Esophagus muscularis mucosa (tissue), 4 donors: ENCODE measurements at places on chromosomes 6 and 20.

- no peak for DNase-seq
Observed at GRCh38 chr20:25574411-25574810, 10.9 kb downstream of the NINL start.

GRCh38 chr20:11502671-11503070, 415.0 kb upstream of the BTBD3 start:
- no peak for DNase-seq

- DNase-seq: no peak
Observed at GRCh38 chr6:47671777-47672176, 26.6 kb upstream of the ADGRF4 start.

DNA sequence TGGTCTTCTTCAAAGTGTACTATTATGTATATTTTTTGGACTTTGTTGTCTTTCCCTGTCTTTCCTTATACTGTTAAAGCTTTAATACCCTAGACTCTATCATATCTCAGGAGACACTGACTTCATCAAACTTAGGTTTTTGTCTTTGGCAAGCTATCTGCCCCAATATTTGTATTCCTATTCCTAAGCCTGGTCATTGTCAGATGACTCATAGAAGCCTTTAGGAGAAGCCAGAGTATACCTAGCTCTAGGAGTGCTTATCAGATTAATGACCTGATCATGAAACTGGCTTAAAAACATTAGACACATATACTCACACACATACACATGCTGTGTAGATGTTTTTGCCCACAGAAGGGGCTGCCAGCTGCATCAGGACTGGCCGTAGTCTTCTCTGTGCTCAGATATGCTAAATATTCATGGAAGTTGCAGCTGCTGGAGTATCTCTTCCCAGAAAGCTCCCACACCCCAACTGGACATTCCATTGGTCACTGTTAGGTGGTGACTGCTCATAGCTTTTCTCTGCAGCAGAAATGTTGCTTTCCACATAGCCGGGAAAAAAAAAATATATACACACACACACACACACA, 102.0 kb downstream of the ANKS1A start:
- no peak for DNase-seq

DNA sequence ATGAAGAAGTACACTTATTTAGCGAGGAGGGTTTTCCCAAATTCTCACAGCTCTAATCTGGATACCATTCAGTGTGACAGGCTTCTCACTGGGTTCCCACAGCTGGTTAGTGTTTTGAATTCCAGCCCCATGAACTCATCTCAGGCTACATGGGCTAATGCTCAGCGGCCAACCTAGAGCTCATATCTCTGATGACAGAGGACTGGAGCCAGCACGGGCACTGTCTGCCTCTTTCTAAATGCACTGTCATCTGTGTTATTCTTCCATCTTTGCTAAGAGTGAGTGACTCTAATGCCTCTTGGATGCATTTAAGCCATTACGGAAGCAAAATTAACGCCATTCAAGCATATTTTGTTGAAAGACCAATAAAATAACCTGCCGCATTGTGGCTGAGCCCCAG, 308.9 kb upstream of the JAG1 start:
- no peak for DNase-seq

DNA sequence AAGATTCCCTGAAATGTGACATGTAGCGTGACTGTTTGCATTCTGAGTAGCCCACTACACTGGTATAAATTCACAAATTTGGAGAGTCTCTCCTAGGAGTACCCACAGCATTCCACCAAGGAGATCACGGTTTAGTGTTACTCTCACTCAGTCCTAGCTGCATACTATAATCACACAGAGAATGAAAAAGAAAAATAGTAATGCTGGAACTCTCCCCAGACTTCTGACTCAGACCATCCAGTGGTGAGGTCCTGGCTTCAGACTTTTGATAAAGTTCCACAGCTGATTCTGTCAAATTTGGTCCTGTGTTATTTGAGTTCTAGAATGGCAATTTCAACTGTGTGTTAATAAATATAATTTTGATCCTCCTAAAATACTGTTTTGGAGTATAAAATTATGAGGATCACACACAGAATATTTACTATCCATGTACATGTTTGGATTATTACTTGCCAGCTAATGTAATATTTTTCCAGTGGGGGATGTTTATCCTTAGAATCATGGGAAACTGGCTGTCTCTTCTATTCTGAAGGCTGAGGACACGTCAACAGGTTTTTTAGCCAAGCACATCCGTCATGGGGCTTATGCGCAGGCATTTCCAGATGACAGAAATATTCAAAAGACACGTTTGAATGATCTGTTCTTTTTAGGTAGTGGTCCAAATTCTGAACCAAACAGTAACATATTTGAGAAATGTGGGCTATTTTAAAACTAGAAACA, 5.1 kb upstream of the KIAA0408 start:
- no peak for DNase-seq

GRCh38 chr6:3806169-3806922, 42.8 kb upstream of the FAM50B start:
- no peak for DNase-seq

DNA sequence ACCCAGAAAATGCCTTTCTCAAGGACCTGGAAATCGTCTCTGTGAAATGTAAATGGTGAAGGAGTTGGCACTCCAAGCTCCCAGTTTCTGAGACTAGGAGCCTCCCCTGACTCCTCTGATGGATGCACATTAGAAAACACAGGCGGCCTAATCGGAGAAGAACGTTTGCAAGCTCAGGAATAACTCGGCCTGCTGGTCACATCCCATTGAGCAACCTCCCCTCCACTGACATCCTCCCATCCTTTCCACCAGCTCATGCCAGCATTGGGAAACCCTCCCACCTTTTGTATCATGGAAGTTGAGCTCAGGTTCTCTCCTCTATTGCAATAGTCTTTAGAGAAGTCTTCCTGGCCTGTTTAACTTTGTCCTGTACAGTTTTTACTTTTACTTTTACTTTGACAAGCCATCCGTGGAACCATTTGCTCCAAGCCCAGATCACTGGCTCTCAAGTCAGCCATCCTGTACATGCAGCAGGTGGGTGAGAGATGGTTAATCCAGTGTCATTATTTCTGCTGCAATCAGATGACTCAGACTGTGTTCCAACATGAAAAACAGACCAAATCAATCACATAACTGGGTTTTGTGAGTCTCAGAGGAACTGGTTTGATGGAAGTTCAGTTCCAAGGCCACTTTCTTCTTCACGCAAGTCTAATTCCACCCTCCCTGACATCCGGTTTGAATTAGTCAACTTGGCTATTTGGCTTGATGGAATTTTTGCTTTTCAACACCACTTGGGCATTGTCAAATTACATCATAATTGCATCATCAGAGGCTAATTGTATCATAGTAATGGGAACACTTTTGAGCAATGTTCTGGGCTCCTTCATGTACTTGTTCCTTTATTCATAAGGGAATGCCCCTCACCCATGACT, 619.4 kb upstream of the CDH4 start:
- DNase-seq: no peak

DNA sequence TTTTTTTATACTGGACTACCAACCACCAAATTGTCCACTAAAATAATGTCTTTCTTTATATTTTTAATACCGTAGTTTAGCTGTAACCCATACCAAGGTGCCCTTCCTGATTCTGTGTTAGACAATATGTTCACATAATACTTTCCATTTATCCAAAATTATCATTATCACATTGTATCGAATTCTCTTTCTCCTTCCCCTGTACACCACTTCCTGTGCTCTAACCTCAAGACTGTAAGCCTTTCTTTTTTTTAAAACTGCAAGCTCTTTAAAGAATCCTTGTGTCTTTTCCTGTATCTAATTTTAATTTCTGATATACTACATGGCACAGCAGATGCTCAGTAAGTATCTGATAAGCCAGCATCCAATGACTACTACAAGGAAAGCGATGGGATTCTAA, 917.5 kb downstream of the EYS start:
- no peak for DNase-seq

GRCh38 chr20:57097245-57097915, 169.1 kb downstream of the BMP7 start:
- DNase-seq: no peak

- no peak for DNase-seq
Observed at GRCh38 chr6:128208851-128209580, 308.2 kb upstream of the THEMIS start.

GRCh38 chr6:142648036-142648451, 296.9 kb downstream of the HIVEP2 start:
- DNase-seq: no peak

DNA sequence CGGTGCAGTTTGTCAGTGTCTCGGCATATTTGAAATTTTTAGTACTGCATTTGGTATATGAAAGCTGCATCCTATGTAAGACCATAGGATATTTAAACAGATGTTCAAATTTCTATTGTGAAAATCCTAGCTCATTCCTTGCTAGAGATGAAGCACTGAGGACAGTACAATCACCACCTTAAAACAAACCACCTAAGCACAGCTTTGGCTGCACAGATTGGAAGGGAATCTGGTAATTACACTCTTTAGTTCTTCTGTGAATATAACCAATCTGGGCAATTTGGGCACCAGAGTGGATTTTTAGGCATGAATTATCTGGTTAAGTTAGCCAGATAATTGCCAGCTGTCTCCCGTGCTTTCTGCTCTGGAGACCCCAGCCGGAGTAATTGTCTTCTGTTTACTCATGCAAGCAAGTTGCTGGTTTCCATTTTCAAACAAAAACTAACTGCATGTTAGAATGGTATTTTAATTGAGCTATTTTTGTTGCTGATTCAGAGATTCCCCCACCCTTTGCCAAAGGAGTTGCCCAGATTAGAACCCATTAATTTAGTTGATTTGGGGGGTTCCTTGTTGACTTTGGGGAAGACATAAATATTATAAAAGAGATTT, 36.9 kb downstream of the E2F3 start:
- no peak for DNase-seq

GRCh38 chr6:2715737-2716136, 35.0 kb downstream of the MYLK4 start:
- no peak for DNase-seq

DNA sequence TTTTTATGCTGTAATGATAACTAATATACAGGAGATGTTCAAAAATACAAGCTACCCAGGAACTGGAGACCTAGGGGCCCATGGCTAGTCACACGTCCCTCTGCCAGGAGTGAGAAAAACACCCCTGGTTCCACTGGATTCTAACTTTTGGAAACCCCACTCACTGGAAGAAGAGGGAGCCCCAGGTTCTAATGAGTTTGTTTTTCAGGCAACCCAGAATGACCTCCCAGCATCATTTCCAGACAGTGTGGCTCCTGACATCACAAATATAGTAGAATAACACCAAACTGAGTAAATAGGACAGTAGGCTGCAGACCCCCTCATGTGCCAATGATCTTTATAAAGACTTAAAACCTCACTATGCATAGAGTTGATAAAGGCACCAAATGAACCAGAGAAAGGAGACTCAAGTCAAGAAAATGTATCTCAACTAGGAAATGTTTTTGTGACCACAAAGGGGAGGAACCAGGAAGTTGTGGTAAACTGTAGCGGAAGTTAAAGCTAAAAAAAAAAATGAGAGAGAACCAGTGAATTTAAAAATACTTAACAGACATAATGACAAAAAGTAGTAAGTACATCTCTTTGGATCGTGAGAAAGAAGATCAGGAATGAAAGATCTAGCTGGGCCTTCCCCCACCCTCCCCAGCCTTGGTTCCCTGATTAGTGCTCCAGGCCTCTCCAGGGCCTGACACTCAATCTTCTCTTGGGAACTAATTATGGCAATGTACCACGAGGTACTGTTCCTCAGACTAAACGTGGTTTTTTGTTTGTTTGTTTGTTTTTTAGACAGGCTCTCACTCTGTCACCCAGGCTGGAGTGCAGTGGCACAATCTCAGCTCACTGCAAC, 19.8 kb downstream of the HLA-E start:
- peak; percentile 72 for DNase-seq

- no peak for DNase-seq
Observed at GRCh38 chr6:20751293-20751935, 217.2 kb downstream of the CDKAL1 start.
